Stimulated activated CD8-positive, alpha-beta memory T cell treated with anti-CD3 and anti-CD28 coated beads, Interleukin-4, amount 100 ng/mL, for 1 hour (primary cell): ENCODE measurements at places on chromosomes 3 and 15.

DNA sequence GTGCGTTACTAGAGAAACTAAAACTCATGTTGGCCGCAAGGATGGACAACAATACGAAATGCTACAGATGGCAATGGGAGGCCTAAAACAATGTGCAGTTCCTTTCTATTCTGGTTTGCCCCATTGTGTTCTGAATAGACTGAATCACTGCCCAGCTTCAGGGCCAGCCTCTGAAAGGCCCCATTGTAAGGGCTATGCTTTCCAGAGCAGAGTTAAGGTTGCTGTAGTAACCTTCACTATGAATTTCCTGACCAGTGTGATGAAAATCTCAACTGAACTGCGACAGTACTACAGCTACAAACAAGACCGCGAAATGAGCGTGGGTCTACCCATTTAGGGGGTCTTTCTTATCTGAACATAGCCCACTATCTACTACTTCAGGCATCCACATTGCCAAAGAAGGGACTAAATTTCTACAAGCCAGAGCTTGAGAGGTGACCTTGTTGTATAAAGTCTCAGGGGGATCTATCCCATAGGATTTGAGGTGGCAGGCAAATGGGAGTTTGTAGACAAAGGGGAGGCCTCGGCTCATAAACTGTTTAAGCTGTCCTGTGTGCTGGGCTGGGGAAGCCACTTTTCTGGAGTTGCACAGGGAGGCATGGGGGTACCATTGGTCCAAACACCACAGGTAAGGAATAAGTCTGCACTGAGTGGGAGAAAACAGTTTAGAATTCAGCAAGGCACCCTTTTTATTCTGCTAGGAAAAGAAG, 80.1 kb downstream of the MYO1E start:
- no peak for DNase-seq

DNA sequence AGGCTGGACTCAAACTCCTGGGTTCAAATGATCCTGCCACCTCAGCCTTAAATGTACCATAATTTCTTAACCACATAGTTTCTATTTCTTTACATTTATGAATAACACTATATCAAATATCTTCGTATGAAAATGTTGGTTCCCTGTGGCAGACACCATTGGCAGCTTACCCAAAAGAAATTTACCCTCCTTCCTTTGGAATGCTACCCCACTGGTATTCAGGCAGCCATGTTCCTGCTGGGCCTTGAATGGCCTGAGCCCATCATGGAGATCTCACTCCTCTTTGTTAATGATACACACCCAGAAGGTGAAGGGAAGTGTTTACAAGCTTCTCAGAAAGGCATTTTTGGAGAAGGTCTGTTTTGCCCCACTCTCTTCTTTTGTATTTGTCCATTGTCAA, 94.3 kb upstream of the RNF7 start:
- DNase-seq = no peak

DNA sequence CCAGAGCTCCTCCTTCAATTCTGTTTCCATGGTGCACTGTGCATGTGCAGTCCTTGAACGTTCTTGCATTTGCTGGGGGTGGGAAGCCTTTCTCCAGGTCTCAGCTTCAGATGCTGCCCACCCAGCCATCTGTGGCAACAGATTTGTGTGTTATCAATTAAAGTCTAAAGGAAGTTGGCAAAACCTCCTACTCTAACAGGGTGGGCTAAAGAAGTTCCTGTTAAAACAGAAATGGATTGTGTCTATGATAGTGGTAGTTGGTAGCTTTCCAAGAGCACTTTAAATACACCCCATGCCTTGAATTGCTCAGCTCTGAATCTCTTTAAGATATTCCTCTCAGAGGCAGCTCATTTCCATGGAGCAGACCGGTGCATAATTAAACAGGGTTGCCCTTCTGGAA, 488.0 kb upstream of the SUCLG2 start:
- DNase-seq = no peak

GRCh38 chr15:43948691-43949325, 122.0 kb downstream of the WDR76 start:
- no peak for DNase-seq

DNA sequence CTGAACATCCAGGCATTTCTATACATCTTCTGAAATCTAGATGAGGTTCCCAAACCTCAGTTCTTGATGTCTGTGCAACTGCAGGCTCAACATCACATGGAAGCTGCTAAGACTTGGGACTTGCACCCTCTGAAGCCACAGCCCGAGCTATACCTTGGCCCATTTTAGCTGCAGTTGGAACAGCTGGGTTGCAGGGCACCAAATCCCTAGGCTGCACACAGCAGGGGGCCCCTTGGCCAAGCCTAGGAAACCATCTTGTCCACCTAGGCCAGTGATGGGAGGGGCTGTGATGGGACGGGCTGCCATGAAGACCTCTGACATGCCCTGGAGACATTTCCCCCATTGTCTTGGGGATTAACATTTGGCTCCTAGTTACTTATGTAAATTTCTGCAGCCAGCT, 415.8 kb upstream of the SUCLG2 start:
- no peak for DNase-seq

GRCh38 chr3:74443102-74443501, 171.4 kb downstream of the CNTN3 start:
- no peak for DNase-seq

- no peak for DNase-seq
These were observed 7.9 kb upstream of the BCL2L10 start for GRCh38 chr15:52120488-52120887.

GRCh38 chr15:48352474-48353072, 21.3 kb downstream of the DUT start:
- DNase-seq = peak; percentile 15

DNA sequence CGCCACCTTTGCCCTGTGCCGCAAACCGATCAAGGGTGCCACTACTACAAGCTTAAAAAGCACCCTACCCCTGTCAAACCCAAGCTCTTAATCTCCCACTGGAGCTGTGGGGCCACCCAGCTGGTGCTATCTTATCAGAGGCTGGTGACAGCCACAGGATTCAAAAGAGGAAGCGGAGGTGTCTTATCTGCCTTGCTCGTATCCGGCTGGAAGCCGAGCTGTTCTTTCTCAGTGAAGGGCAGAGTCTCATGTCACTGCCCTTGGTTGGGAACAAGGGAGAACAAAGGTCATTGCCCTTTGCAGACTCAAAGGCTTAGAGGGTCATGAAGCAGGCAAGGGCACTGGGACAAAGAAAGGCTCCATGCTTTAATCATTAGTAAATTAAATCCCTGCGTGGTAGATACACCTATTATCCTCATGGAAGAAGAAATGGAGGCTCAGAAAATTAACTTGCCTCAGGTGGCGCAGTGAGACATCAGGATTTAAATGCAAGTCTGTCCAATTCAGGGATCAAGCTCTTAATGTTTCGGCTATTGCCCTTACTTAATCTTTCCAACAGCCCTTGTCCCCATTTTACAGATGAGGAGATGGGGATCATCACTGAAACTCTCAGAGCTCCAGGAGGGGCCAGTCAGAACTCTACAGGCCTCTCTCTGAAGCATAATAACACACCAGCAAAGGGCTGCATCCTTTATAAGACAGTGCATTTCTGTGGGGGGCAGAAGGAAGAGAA, 360.0 kb upstream of the PROK2 start:
- DNase-seq = no peak

- DNase-seq = no peak
These were observed 476.3 kb upstream of the NAALADL2 start for GRCh38 chr3:174382878-174383277.

DNA sequence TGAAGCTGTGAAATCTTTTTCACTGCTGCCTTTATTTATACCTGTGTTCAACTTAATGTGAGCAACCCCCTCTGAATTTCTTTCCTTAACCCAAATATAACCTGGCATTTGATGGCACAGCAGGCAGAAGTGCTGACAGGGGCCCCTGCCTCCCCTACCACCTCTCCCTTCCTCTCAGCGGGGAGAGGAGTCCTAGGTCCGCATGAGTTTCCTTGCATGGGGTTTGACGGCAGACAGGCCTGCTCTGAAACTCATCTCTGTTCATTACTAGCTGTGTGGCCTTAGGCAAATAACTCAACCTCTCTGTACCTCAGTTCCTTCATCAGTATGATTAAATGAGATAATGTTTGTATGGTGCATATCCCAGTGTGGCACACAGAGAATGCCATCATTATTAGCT, 79.7 kb downstream of the SEC22A start:
- no peak for DNase-seq

- no peak for DNase-seq
These were observed 9.6 kb upstream of the LRRFIP2 start for GRCh38 chr3:37183976-37184375.

GRCh38 chr15:77815015-77815414, 182.3 kb upstream of the LINGO1 start:
- DNase-seq = no peak

GRCh38 chr15:67189326-67190051, 65.0 kb downstream of the AAGAB start:
- no peak for DNase-seq

DNA sequence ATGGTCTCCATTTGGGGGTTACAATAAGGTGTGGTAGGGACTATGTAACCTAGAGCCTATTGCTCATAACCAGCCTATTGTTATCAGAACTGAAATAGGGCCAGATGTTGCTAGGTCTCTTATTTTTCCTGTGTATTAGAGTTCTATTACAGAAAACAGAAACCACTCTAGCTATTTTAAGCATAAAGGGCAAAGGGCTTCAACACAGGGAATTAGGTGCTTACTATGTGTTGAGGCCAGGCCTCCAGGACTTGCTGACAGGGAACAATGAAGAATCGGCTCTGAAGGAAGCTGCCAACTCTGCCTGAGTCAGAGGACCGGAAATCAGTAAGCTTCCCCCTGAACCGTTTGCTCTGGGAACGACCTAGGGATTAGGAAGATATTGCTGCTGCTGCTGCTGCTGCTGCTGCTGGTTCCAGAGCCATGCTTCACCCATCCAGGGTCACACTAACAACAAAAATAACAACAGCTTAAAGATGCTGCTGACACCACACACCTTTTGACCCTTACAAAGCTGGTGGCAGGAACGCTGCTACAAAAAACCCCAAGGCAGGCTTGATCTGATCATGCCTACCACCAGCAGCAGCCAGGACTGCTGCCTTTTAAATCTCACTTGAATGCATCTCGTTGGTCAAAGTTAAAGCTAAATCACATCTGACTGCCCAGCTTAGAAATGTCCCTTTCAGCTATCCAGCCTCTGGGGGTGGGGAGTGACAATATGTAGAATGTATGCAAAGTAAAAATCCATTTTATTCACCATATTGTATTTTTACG, 276.9 kb upstream of the IL12A start:
- no peak for DNase-seq

DNA sequence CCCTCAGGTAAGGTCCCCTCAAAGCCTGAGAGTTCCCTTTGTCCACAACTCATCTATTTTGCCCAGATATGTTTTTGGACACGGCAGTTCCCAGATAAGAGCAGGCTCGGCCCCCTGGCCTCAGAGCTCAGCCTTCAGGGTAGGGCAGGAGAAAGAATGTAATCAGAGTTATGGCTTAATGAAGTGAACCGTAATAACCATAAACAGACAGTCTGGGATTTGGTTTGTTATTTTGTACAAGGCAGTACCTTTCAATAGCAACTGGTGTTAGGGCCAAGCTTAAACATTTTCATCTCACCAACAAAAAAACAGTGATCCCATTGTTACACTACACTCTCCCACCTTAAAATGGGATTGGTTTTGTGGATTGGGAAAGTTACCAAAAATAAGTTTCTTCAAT, 12.2 kb upstream of the ALDH1A3 start:
- DNase-seq = no peak

- DNase-seq = no peak
These were observed 234.7 kb downstream of the TIGIT start for GRCh38 chr3:114528517-114528916.

DNA sequence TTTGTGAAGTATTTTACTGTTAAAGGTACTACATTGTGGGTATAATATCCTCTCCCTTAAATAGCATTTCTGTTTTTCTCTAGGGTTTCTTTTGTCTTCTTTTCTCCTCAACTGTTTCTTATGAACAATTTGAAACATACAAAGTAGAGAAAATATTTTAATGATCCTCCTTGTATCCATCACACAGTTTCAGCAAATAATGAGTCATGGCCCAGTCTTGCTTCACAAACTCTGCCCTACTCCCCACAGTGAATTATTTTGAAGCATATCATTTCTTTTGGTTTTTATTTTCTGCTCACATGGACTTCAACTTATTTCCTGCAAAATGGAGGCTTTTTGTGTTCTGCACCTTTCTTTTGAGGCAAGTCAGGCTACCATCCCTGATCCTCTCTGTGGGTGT, 6.1 kb upstream of the SCAANT1 start:
- no peak for DNase-seq

- DNase-seq = no peak
These were observed 22.5 kb downstream of the GPD1L start for GRCh38 chr3:32128936-32129335.

DNA sequence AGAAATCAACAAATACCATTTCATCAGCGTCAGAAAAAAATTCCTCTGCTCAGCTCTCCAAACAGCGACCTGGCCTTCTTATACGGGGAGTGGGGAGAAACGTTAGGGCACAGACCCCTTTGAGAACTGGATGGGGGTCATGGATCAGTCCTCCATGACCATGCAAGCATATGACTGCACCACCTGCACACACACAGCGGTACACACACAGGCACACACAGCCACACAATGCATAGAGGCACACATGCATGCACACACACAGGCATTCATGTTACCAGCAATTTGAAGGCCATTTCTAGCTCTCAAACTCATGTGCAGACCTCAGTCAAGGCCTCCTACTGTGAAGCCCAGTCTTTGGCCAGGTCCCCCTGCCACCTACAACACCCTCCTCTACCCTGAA, 50.2 kb downstream of the SLC41A3 start:
- DNase-seq = no peak

- DNase-seq = no peak
These were observed 29.4 kb upstream of the PPIB start for GRCh38 chr15:64191971-64192830.

GRCh38 chr15:97976766-97977503, 16.4 kb downstream of the ARRDC4 start:
- DNase-seq = no peak

GRCh38 chr3:154059833-154060232, 61.4 kb upstream of the ARHGEF26 start:
- DNase-seq = no peak

GRCh38 chr15:26967719-26968269, 3.2 kb upstream of the GABRG3 start:
- no peak for DNase-seq
